ENCODE measurements at places on chromosomes 6 and 20. TPM values are rescaled to one million over a fixed set of nuclear protein-coding genes. Genes with fewer than 3 reads are reported as not detected.

SYNGAP1 gene
- 48.6 TPM for total RNA-seq

DNA sequence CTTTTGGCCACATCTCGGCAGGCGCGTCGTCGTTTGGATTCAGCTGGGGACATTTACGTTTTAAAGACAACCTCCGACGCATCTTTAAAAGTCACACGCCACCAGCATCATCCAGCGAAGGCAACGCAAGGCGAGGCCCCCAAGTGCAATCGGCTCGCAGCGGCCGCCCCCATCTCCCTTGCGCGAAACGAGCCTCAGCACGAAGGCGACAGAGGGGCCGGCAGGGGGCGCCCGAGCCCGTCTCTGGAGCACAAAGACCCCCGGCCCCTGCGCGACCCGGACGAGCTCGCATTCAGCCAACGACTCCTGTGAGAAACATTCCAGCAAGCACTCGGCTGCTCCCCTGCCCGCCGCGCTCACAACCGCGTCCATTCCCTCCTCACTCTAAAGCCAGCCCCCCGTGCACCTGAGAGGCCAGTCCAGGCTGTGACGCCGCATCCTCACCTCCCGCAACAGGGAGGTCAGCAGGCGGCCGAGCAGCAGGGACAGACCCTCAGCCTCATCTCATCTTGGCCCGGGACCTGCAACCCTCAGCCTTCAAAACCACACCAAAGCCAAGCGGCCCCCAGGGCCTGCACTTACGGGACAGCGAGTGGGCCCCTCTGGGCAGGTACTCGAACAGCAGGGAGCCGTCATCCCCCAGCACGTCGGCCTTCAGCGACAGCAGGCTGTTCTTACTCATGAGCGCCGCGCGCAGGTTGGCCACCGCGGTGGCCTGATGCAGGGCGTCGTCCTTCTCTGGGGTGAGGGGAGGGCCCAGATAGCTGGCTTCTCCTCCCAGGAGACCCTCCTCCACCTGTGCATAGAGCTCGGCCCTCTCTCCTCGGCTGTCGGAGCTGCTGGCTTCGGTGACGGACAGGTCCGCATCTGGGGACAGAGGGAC is 35.8 kb downstream of the SLC2A4RG start:
- H3K4me1 ChIP-seq: peaks cover 9% of the 10 kb centered on the region
- H3K27ac ChIP-seq: peak overlapping the region; percentile 88
- DNase-seq: peak; percentile 86
- H3K4me3 ChIP-seq: peak overlapping the region; percentile 42

DNA sequence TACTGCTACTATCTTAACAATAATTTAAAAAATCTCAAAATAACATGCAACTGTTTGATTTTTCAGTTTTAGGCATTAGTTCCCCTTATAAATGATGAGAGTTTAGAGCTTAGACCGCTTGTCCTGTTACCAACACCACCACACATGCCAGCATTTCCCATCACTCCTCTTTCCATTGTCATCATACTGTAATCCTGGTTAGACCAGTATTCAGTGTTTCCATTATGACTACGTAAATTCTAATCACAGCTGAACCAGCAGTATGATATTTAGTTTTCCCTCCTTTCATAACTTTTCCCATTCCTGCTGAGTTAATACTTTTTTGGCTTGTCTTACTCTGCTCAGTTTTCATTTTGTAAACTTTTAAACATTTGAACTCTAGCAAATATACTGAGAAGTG is 12.2 kb upstream of the TBC1D20 start:
- no peak overlapping the region for H3K27ac ChIP-seq
- no peak for DNase-seq
- no peak overlapping the region for H3K4me3 ChIP-seq

GRCh38 chr6:7687145-7688111 is 38.5 kb upstream of the BMP6 start:
- peaks cover 15% of the 10 kb centered on the region for H3K4me1 ChIP-seq
- no peaks in the 10 kb centered on the region for H3K36me3 ChIP-seq
- no peak for DNase-seq
- peaks cover 3% of the 10 kb centered on the region for H3K27me3 ChIP-seq

ZNF831 gene
- 0.56 TPM for total RNA-seq

DNA sequence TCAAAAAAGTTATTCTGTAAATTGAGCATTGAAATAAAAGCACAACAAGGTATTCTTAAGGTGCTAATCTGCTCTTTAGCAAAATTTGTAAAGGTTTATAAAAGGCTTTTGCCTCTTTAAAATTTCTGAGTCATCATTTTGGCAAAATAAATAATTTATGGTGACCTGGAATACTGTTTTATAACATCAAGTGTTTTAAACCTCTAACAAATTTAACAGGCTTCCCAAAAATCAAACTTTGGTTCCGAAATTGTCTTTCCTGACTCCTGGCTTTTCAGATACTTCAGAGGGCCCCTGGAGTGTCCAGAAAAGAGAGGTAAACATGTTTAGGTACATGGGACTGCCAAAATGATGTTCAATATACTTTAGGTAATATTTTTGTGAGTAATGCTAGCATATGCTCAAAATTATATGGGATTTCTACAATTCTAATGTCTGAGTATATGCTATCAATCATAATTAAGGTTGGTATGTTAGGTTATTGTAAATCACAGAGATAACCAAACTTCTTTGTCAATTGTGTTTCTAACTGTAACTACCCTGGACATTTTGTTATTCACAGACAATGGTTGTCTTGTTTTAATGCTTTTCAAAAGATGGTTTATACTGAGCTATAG is 160.3 kb upstream of the OLIG3 start:
- H3K36me3 ChIP-seq: no peaks in the 10 kb centered on the region
- no peak overlapping the region for H3K4me3 ChIP-seq
- DNase-seq: no peak
- no peak overlapping the region for H3K27ac ChIP-seq
- H3K4me1 ChIP-seq: no peaks in the 10 kb centered on the region
- H3K27me3 ChIP-seq: no peaks in the 10 kb centered on the region

DNA sequence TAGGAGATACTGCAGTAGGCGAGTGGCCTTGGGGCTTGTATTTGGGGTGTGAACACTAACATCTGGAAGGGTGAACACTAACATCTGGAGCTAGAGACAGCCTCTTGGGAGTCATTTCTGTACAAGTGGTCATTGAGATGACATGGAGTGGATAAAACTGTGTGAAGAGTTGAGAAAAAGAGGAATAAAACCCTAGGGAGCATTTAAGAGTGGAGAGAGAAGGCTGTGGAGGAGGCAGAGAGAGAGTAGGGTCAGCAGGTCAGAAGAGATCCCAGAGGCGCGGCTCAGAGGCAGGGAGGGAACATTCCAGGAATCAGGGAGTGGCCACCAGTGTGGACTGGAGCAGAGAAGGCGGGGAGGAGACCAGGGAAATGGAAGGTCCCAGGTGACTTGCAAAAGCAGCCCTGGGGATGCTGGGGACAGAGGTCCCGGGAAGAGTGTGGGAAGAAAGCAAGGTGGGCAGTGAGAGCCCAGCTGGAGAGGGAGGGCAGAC is 202.0 kb upstream of the RNF24 start:
- no peaks in the 10 kb centered on the region for H3K36me3 ChIP-seq
- DNase-seq: no peak
- H3K4me1 ChIP-seq: no peaks in the 10 kb centered on the region
- peaks cover 3% of the 10 kb centered on the region for H3K27me3 ChIP-seq
- no peak overlapping the region for H3K4me3 ChIP-seq

- H3K27ac ChIP-seq: peak overlapping the region; percentile 70
- H3K4me1 ChIP-seq: peaks cover 39% of the 10 kb centered on the region
- H3K36me3 ChIP-seq: no peaks in the 10 kb centered on the region
Measured at GRCh38 chr6:113077794-113078193, 730.7 kb downstream of the RFPL4B start.

MOG gene
- not detected for total RNA-seq

- no peak overlapping the region for H3K27ac ChIP-seq
- no peaks in the 10 kb centered on the region for H3K4me1 ChIP-seq
- DNase-seq: no peak
- no peaks in the 10 kb centered on the region for H3K36me3 ChIP-seq
Measured at GRCh38 chr6:70221715-70222438, 81.0 kb downstream of the COL9A1 start.

- peaks cover 37% of the 10 kb centered on the region for H3K4me1 ChIP-seq
- peaks cover 2% of the 10 kb centered on the region for H3K27me3 ChIP-seq
- no peak overlapping the region for H3K4me3 ChIP-seq
Measured at GRCh38 chr6:163352011-163352685, 62.4 kb upstream of the QKI start.

GRCh38 chr6:95543798-95544197 is 33.5 kb upstream of the MANEA start:
- H3K36me3 ChIP-seq: no peaks in the 10 kb centered on the region
- peaks cover 17% of the 10 kb centered on the region for H3K4me1 ChIP-seq
- no peaks in the 10 kb centered on the region for H3K27me3 ChIP-seq
- no peak overlapping the region for H3K27ac ChIP-seq
- H3K4me3 ChIP-seq: no peak overlapping the region
- DNase-seq: no peak

DNA sequence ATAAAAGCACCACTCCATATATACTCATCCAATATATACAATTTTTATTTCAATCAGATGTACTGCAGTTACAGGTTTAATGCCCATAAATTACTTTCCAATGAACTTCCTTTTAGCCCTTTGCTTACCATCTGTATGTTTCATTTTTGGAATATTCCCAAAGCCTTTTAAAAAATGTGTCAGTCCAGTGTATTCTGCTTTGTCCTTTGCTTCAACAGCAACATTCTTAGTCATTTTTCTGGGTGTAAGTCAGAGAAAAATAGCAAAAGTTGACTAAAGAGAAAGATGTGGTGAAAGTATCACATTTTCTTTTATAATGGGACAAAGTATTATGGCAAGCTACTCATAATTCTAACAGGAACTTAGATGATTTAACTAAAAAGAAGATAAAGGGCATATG is 15.2 kb downstream of the DSE start:
- no peak overlapping the region for H3K4me3 ChIP-seq
- H3K4me1 ChIP-seq: peaks cover 18% of the 10 kb centered on the region
- no peak overlapping the region for H3K27ac ChIP-seq
- peaks cover 3% of the 10 kb centered on the region for H3K27me3 ChIP-seq

GRCh38 chr20:53865901-53866793 is 204.2 kb downstream of the BCAS1 start:
- peak overlapping the region; percentile 12 for H3K4me3 ChIP-seq
- peaks cover 41% of the 10 kb centered on the region for H3K4me1 ChIP-seq
- H3K27me3 ChIP-seq: no peaks in the 10 kb centered on the region
- DNase-seq: peak; percentile 14

RIMS4 gene
- total RNA-seq: 0.10 TPM

HUS1B gene
- 0.72 TPM for total RNA-seq

DNA sequence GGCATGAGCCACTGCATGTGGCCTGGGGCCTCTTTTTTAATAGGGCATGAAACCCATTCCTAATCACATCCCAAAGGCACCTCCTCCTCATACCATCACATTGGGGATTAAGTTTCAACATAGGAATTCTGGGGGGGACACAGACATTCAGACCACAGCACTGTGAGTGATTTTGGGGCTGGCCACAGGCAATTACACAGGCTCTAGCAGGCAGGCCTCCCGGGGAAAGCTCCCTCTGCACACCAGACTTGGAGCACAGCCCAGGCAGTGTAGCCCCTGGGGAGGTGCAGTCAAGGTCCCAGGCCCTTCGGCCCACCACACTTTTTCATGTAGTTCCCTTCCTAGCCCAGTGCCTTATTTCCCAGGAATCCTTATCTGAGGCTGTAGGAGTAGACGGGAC is 5.5 kb downstream of the SFT2D1 start:
- no peak for DNase-seq
- H3K27me3 ChIP-seq: peaks cover 9% of the 10 kb centered on the region
- peaks cover 22% of the 10 kb centered on the region for H3K36me3 ChIP-seq

DNA sequence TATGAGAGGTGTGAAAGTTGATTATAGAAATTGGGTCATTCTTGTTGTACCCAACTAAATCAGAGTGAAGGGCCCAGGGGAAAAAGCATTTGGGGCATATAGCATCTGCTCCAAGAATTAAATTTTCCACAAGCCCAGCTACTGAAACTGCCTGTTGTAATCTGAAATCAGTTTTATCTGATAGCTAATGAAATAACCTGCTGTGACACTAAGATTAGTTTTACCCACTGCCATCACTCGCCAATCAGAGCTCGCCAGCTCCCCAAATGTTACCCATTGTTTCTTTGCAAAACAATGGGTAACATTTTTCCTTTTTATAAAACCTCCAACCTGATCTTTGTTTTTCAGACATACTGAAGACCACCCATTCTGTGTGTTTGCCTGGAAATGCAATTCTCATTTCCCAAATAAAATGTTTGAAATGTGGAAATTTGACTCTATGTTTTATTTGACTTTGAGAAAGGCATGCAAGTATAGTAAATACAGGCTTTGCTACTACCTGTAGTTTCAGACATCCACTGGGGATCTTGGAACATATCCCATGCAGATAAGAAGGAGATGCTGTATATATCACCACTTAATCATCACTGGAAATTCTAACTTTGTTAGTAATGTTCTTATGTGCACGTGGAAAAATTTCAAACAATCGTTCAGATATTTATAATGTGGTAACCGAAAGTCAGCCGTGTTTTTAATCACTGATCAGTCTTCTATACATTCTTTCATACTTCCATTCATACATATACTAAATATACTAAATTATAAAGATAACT is 6.3 kb upstream of the AHI1 start:
- no peaks in the 10 kb centered on the region for H3K27me3 ChIP-seq
- H3K4me3 ChIP-seq: no peak overlapping the region
- no peaks in the 10 kb centered on the region for H3K4me1 ChIP-seq
- H3K36me3 ChIP-seq: no peaks in the 10 kb centered on the region

GRCh38 chr6:90180526-90180925 is 116.1 kb downstream of the BACH2 start:
- DNase-seq: no peak
- H3K36me3 ChIP-seq: no peaks in the 10 kb centered on the region
- H3K27me3 ChIP-seq: no peaks in the 10 kb centered on the region
- H3K4me3 ChIP-seq: no peak overlapping the region
- no peak overlapping the region for H3K27ac ChIP-seq

- no peak for DNase-seq
- H3K36me3 ChIP-seq: no peaks in the 10 kb centered on the region
- no peak overlapping the region for H3K27ac ChIP-seq
- H3K4me3 ChIP-seq: no peak overlapping the region
- H3K4me1 ChIP-seq: no peaks in the 10 kb centered on the region
- no peaks in the 10 kb centered on the region for H3K27me3 ChIP-seq
Measured at GRCh38 chr6:56072856-56073255, 174.5 kb downstream of the COL21A1 start.

ADRM1 gene
- total RNA-seq: 132 TPM

GRCh38 chr6:44967481-44967880 is 360.6 kb upstream of the RUNX2 start:
- H3K27me3 ChIP-seq: no peaks in the 10 kb centered on the region
- H3K27ac ChIP-seq: no peak overlapping the region
- H3K4me1 ChIP-seq: no peaks in the 10 kb centered on the region
- no peak for DNase-seq
- H3K4me3 ChIP-seq: no peak overlapping the region

DNA sequence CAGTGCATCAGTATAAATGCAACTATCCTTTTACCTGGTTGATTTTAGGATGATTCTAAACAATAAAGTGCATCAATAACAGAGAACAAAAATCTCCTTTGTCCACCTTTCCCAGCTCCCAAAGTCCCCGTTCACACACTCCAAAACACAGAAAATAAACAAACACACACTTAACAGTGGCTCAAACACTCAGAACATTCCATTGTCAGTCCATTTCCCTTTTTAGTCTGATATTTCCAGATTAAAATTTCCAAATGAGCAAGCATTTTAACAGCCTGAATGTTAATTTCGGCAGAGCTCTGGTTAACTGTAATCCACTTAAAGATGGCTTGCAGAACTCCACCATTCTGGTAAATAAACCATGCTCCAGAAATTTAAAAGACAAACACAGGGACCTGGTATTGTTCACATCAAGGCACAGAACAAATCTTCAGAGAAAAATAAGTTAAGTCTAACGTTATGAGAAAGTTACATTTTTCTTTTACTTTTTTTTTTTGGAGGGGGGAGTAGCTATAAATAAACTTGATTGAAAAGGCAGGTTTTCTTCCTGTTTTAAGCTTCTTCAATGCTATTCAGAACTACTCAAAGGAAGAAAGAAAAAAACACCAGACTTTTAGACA is 100.8 kb downstream of the DST start:
- no peak for DNase-seq
- H3K36me3 ChIP-seq: no peaks in the 10 kb centered on the region
- no peak overlapping the region for H3K27ac ChIP-seq
- peaks cover 2% of the 10 kb centered on the region for H3K27me3 ChIP-seq
- peaks cover 7% of the 10 kb centered on the region for H3K4me1 ChIP-seq

Measured in endothelial cell (in vitro differentiated cells).